ENCODE measurements at places on chromosomes 3 and 15.

DNA sequence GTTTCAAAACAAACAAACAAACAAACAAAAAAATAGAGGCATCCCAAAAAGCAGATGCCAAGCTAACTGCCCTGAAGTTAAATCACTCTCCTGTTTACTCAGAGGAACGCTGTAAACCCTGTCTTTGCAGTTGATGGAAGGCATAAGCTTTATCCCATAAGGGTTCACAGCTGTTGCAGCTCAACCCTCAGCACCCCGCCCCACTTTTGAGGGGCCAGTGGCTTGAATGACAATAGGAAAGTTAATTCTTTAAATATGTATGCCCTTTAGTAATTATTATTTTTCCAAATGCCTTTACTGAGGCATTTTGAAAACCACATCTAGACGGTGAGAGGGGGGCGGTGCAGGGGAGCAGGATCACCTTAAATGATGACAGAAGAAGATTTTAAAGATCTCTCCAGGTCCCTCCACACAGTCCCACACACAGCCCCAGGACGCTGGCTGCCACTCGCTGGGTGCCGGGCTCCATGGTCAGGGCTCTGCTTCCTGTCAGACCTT, 272.1 kb downstream of the FAM43A start:
- DNase-seq = no peak

GRCh38 chr3:194296454-194297263, 54.5 kb downstream of the CPN2 start:
- peak; percentile 75 for DNase-seq

DNA sequence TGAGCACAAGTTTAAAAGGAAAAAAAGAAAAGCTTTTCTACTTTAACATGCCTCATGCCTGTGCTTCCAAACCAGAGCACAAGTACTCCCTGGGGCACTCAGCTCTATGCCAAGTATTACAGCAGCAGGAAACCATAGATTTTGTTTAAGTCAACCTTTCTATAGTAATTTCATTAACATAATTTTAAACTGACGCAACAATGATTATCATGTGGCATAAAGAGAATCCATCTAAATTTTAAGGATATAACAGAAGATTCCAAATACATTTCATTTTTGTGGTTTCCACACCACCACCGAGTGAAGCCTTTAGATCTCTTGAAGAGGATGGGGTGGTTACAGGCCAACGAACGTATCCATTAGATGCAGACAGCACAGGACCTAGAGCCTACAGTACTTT, 112.1 kb downstream of the TNIK start:
- no peak for DNase-seq

DNA sequence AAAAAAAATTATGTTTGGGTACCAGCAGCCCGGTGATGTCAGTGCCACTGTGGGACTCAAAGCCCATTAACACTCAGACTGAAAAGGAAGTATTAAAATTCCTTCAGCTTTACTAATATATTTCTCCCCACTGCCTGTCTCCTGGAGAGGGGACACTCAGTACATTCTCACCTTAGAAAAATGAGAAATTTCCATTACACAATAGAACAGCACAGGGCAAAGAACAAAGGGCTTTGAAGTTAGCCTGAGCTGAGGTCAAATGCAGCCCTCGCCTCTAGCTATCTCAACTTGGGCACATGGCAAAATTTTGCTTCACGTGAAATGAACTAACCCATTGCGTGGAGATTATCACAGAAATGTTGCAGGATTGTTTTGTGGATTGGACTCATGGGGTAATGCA, 80.8 kb downstream of the RARB start:
- DNase-seq = peak; percentile 64

GRCh38 chr3:150158943-150159625, 188.4 kb upstream of the PFN2 start:
- DNase-seq = peak; percentile 52

- no peak for DNase-seq
Observed at GRCh38 chr3:171632766-171633165, 172.6 kb upstream of the TNIK start.

- no peak for DNase-seq
Observed at GRCh38 chr3:113606539-113607218, 74.3 kb downstream of the SIDT1 start.

GRCh38 chr3:58271901-58272501, 34.0 kb upstream of the RPP14 start:
- peak; percentile 97 for DNase-seq

DNA sequence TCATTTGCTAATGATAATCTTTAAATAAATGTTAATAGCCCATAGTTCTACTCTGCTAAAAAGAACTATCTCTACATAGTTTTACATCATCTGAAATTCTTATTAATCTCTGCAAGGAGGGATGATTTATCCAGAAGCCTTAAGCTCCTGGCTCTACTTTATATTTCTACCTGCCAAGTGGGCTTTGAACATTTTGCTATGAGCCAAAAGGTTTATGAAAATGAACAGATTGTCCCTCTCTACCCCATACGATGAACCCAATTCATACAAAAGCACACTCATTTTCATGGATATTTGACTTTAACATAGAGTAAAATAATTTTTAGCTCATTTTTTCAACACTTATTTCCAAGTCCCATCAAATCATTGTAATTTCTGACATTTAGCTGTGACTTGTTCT, 611.0 kb downstream of the NSUN3 start:
- DNase-seq = no peak

GRCh38 chr3:63349583-63350573, 71.8 kb downstream of the SYNPR start:
- DNase-seq = peak; percentile 56

- DNase-seq = peak; percentile 20
Observed at GRCh38 chr3:185630182-185630622, 44.1 kb downstream of the SENP2 start.

GRCh38 chr3:195597229-195597628, 13.5 kb upstream of the APOD start:
- no peak for DNase-seq

DNA sequence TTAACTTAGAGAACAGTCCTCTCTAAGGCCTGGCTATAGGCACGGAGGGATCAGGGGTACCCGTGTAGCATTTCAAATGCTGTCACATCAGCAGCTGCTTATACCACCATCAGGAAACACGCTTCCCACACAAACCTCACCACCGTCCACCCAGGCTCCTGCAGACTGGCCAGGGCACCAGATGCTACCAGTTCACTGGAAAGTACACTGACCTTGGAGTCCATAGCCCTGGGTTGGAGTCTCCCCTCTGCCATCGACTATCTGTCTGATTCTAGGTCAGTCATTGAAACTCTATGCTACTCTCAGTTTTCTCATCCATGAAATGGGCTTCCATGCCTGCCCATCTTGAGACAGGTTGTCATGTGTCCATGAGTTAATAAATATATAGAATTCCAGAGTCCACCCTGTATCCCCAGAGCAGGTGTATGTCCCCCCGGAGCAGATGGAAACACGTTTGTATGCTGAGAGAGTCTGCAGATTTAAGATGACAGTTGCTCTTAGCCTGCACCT, 156.0 kb upstream of the SMAD3 start:
- DNase-seq = no peak

GRCh38 chr3:153103406-153103945, 58.5 kb upstream of the RAP2B start:
- DNase-seq = no peak

GRCh38 chr3:99648101-99648500, 9.7 kb downstream of the COL8A1 start:
- DNase-seq = peak; percentile 62

GRCh38 chr3:167350245-167350862, 29.7 kb downstream of the ZBBX start:
- DNase-seq = no peak

GRCh38 chr3:141093397-141093796, 42.2 kb downstream of the SPSB4 start:
- no peak for DNase-seq

GRCh38 chr15:80186597-80186996, 33.8 kb downstream of the FAH start:
- DNase-seq = no peak

DNA sequence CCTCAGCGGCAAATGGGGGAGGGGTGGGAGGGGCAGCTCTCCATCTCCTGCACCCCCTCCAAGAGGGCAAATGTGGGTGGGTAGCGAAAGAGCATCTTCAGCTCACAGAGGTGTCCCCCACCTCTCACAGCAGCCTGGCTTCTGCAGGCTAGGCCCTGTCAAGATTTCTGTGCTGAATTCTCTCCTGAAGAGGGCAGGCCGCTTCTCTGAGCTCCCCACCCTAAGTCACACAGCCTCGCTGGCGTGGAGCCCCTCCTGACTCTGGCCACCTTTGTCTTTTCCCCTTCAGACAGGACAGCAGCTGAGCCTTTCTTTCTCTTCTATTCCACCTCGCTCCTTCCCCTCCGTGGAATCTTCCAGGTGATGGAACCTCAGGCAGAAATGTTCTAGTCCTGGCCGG, 26.3 kb upstream of the ADAMTS7 start:
- no peak for DNase-seq

- DNase-seq = no peak
Observed at GRCh38 chr3:191363221-191363620, 32.9 kb upstream of the UTS2B start.

DNA sequence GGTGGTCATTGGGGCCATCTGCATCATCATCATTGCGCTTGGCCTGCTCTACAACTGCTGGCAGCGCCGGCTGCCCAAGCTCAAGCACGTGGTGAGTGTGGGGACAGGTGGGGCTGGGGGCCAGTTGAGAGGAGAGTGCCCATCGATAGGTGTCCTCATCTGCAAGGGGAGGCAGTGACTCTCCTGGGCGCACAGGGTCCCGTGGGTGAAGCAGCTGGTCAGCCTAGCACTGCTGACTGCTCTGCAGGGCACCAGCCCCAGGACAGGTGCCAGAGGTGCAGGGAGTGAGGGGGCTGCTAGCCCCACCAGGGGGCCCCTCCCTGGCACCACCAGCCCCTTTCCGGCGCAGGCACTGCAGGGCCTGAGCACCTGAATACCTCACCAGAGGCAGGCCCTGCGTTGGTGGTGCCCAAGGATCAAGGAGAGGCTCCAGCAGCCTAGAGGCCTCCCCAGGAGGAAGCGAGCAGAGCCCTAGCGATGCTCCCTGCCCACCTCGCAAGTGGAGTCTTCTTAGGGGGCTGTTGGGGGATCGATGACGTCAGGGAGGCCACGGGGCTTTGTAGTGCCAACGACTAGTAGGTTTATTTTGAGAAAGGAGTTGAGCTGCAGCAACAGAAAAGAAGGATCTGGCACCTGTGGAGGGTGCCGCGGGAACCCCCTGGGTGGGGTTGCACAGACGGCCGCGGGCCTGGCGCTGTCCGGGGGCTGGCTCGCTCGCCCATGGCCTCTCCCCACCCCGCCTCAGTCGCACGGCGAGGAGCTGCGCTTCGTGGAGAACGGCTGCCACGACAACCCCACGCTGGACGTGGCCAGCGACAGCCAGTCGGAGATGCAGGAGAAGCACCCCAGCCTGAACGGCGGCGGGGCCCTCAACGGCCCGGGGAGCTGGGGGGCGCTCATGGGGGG, 976 bp upstream of the ABTB1 start:
- DNase-seq = peak; percentile 28

All from AG08395 (cell line).